Activated CD4-positive, alpha-beta T cell treated with anti-CD3 and anti-CD28 coated beads, Interleukin-2, amount 50 U/mL, for 24 hours (primary cell): ENCODE measurements at places on chromosomes 12 and 14.

GRCh38 chr14:61965030-61965745 is 203.0 kb downstream of the SNAPC1 start:
- DNase-seq: no peak

DNA sequence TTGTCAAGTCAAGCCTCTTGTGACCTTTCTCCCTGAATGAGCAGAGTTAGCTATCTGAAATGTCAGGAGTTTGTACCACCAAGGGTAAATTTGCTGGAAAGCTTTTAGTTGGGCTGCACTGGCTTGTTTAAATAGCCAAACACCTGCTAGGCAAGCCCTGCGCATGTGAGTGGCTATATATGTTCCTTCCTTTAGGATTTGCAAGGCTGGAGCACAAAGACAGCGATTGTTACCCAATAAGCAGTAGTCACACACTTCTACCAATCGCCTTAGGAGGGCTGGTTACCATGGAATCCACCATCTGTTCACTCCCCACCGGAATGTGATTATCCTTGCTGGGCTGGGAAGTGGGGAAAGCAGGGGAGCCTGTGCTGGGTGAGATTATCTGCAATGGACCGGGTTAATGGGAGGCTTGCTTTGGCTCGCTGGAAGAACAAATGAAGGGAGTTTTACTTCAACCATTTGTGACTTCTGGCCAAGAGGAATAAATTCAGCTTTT is 102.5 kb downstream of the FGD4 start:
- DNase-seq: no peak

- no peak for DNase-seq
Measured at GRCh38 chr12:3195859-3196483, 118.8 kb downstream of the TSPAN9 start.

DNA sequence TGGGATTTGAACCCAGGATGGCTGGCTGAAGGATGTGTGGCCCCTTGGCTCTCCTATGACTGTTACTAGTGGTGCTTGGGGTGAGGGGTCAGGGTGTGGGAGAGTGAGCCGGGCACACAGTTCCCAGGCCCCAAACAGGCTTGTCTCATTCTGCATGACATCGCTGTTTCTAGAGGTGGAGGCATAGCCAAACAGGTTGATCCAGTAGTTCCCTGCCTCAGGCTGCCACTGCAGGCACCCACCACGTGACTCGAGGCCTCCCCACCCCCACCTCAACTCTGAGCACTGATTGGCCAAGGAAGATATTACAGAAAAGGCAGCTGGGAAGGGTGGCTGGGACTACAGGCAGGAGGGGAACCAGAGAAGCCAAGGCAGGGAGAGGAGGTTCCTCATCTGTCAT is 102.6 kb downstream of the NCOR2 start:
- DNase-seq: no peak

DNA sequence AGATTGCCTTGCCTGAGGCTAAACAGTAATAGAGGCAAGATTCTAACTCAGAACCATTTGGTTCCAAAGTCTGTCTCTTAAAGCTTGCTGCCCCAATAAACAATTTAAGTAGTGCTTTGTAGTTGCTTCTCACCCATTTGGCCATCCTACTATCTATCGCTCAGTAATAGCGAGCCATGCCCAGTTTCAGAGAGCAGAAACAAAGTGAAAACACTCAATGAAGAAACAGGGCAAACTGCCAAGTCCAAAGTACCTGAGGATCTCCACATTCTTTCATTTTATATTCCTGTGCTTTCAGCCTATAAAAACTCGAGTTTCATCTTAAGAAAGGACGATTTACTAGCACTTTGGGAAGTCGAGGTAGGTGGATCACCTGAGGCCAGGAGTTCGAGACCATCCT is 103.3 kb upstream of the BBS10 start:
- no peak for DNase-seq

DNA sequence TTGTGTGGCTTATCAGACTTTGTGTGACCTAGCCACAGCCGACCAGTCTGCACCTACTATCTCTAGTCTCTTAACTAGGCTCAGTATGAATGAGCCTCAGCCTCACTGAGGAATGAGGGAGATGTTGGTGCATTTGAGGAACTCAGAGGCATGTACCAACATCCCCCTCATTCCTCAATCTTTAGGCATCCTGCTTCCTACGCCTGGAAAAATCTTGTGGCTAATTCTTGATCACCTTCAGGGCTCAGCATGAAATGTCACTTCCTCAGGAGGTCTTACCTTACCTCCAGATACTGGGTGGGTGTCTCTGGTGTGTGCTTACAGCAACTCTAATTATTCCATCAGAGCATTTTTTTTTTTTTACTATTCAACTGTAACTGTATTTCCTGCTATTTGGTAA is 148.8 kb upstream of the TMCC3 start:
- no peak for DNase-seq

DNA sequence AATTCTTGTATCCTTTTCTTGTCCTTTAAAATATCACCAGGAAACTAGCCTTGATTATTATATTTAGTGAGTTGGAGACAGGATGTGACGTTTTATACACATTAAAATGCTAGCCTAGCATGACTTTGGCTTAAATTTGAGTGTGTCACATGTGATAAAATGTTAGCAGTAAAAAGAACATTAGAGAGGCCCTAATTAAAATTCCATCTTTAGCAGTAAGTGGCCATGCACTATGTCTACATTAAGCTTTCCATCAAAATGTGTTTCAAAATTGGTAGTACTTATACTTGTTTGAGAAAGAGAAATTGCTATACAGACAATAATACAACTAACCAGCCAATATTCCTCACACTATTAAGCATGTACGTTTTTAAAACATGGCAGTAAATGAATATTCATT is 29.9 kb upstream of the MGAT4C start:
- no peak for DNase-seq

DNA sequence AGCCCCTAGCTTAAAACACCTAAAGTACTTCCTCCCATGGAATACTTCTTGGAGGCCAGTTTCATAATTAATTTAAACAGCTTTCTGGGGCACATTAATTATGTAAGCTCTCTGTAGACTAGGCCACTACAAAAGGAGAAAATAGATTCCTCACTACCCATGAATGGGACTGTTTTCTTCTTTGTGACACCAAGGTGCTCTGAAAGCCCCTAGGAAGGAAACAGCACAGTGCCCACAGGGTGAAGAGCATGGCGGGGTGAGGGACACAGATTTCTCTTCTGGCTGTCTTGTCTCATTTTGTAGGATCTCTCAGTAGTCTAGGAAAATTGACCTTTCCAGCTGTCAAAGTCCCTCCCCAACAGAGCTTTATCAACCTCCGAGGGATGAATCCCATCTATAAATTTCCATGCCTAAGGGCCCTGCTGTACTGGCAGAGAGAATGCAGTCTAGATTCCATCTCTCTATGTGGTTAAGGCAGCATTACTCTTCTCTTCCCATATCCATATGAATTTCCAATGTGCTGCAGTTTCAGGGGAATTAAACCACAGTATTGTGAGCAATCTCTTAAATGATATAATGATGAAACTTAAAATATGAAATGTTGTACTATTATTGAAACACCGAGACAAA is 183.6 kb upstream of the GRIP1 start:
- no peak for DNase-seq

- no peak for DNase-seq
Measured at GRCh38 chr12:104495786-104496185, 39.0 kb downstream of the CHST11 start.
